ENCODE measurements at places on chromosomes 11 and 22. TPM values are rescaled to one million over a fixed set of nuclear protein-coding genes. Genes with fewer than 3 reads are reported as not detected.

DNA sequence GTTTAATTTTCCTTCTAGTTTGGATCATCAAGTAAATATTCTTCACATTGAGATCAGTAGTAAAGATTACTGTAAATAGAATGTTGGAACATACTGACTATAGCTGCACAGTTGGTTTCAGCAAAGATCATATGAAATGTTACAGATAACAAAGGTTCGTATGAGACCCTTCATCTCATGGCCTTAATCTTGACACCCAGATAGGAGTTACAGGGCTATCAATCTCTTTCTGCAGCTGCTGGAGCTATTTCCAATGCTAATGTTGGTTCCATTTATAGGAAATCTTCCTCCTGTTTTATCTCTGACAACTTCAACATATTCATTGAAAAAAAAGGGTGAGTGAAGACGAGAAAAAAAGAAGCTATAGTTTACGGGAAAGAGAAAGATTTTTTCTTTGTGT is 495.6 kb downstream of the JRKL start:
- no peak for DNase-seq
- no peak overlapping the region for H3K4me3 ChIP-seq
- no peaks in the 10 kb centered on the region for H3K4me1 ChIP-seq
- no peaks in the 10 kb centered on the region for H3K27me3 ChIP-seq
- H3K27ac ChIP-seq: no peak overlapping the region

The NXPE2 gene
- 0.50 TPM for total RNA-seq

DNA sequence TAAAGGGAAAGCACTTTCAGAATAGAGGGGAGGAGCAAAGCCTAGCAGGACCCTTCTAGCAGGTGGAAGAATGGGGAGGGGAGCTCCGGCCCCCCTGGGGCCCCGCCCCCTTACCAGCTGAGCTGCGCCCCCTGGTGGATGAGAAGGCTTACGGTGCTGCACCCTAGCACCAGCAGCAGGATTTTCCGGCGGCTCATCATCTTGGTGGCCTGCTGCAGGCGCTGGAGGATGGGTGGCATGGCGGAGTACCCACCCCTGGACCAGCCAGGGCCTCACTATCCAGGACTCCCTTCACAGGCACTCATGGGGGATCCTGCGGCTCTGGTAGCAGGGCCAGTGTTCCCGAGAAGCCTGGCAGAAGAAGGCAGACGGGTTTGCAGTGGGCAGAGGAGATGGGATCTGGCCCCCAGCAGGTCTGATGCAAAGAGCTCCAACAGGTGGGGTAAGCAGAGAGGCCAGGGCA is 3.8 kb downstream of the GAL3ST3 start:
- H3K27ac ChIP-seq: no peak overlapping the region
- H3K4me3 ChIP-seq: no peak overlapping the region
- DNase-seq: no peak

The PATE2 gene
- 1.5 TPM for total RNA-seq

The GAL3ST1 gene
- total RNA-seq: 10.3 TPM

GRCh38 chr11:40302669-40303068 is 1156.8 kb downstream of the LRRC4C start:
- no peaks in the 10 kb centered on the region for H3K36me3 ChIP-seq
- H3K4me1 ChIP-seq: no peaks in the 10 kb centered on the region
- no peak for DNase-seq
- no peaks in the 10 kb centered on the region for H3K27me3 ChIP-seq
- H3K4me3 ChIP-seq: no peak overlapping the region
- H3K27ac ChIP-seq: no peak overlapping the region

GRCh38 chr11:119688356-119688755 is 40.6 kb downstream of the NECTIN1 start:
- H3K36me3 ChIP-seq: peaks cover 11% of the 10 kb centered on the region
- no peak for DNase-seq
- no peak overlapping the region for H3K4me3 ChIP-seq
- H3K4me1 ChIP-seq: peaks cover 67% of the 10 kb centered on the region
- no peak overlapping the region for H3K27ac ChIP-seq
- H3K27me3 ChIP-seq: no peaks in the 10 kb centered on the region

The DRG1 gene
- total RNA-seq: 81.5 TPM

DNA sequence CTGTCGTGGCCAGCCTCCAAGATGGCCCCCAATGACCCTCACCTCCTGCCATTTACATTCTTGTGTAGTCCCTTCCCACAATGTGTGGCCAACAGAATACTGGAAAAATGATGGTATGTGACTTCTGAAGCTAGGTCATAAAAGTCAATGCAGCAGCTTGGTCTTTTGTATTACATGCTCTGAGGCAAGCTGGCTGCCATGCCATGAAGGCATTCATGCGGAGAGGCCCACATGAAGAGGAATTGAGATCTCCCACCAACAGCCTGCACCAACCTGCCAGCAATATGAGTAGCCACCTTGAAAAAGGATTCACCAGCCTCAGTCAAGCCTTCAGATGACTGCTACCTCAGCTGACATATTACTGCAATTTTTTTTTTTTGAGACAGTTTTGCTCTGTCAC is 4.6 kb downstream of the MRTFA start:
- peaks cover 7% of the 10 kb centered on the region for H3K4me1 ChIP-seq
- H3K27ac ChIP-seq: no peak overlapping the region
- H3K27me3 ChIP-seq: no peaks in the 10 kb centered on the region
- no peak overlapping the region for H3K4me3 ChIP-seq
- DNase-seq: no peak

The SMC1B gene
- not detected for total RNA-seq

DNA sequence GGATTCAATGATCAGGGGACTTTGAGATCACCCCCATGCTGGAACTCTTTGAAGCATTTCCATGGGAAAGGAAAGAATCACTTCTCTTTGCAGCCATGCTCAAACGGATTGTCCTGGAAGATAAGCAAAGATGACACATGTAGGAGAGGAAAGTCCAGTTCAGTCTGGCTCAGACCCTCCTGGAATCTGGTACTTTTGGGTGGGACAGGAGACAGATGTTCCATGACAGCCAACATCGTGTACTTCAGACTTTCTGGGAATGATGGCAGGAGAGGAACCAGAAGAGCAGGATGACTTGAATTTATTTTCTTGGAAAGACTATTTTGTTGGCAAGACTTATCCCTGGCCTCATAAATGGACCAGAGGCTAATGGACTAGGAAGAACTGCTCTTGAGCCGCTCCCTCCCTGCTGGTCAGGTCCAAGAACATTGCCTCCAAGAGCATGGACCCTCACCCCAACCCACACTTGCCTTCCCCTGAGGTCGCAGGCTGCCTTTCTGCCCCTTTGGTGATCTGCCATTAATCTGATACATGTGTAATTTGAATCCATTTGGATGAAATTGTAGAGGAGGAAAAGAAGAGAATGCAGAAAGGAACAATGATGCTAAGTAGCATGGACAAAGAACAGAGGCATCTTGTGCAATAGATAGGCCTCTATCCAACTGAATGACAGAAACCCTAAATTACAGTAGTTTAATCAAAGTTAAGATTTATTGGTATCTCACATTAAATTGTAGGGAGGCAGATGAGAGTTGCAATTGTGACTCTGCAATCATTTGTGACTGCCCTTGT is 201.0 kb downstream of the SNX19 start:
- H3K27ac ChIP-seq: no peak overlapping the region
- no peak for DNase-seq
- no peaks in the 10 kb centered on the region for H3K27me3 ChIP-seq
- peaks cover 7% of the 10 kb centered on the region for H3K4me1 ChIP-seq
- no peaks in the 10 kb centered on the region for H3K36me3 ChIP-seq

GRCh38 chr11:86360775-86361395 is 13.8 kb upstream of the CCDC81 start:
- H3K36me3 ChIP-seq: no peaks in the 10 kb centered on the region
- no peaks in the 10 kb centered on the region for H3K4me1 ChIP-seq
- no peak for DNase-seq
- no peak overlapping the region for H3K4me3 ChIP-seq
- H3K27ac ChIP-seq: no peak overlapping the region

DNA sequence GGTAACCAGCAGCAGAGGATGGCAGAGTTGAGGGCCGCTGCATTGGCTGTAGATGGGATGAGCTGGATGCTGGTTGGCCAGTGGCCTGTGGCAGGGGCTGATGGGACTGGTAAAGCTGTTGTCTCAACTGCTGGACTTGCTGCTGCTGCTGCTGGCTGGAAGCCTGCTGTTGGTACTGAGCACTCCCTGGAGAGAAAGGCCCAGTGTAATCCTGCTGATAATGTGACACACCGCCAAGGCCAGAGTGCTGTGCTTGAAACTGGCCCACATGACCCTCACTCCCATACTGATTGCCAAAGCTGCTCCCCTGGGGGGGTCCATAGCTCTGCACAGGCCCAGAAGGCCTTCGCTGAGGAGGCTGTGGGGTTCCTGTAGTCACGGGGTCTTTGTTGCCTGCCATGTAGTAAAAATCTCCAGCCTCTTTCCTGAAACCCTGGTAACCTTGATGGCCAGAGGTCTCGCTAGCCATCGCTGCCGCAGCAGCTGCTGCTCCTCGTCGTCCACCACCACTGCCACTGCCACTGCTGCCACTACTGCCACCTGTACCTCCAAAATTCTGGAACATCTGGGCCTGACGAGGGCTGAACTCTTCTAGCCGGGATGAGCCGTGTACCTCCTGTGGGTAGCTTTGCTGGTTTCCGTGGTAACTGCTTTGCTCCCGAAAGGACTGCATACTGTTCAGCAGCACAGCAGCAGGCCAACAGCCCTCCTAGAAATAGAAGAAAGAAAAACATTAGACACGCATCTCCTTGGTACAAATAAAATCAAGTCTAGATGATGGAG is 55.6 kb downstream of the TCF20 start:
- peaks cover 45% of the 10 kb centered on the region for H3K36me3 ChIP-seq
- peak overlapping the region; percentile 78 for H3K27ac ChIP-seq
- no peak overlapping the region for H3K4me3 ChIP-seq
- H3K27me3 ChIP-seq: no peaks in the 10 kb centered on the region
- peaks cover 32% of the 10 kb centered on the region for H3K4me1 ChIP-seq
- peak; percentile 89 for DNase-seq
